Uterus (tissue), 4 donors: ENCODE measurements at places on chromosomes 4 and X. TPM values are rescaled to one million over a fixed set of nuclear protein-coding genes. Genes with fewer than 3 reads are reported as not detected.

LEF1 gene
- total RNA-seq = 49.7 TPM

DNA sequence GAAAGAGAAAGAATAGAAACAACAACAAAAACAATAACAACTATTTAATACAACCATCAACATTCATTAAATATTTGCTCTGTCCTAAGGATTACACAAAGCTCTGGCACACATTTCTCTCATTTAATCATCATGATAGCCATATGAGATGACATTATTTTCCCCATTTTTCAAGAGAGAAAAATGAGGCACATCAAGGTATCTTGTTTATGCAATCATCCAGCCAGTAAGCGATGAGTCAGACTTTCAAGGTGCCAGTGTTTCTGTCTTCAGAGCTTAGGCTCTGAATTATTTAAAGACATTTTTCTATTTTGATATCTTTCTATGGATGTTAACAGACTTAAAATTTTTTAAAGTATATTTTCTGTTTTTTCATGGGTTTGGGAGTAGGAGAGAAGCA, 541.8 kb upstream of the SMIM31 start:
- DNase-seq = no peak

SATL1 gene
- total RNA-seq = not detected

GLRB gene
- 1.0 TPM for total RNA-seq

- no peak for DNase-seq
These were observed 221.7 kb downstream of the APBB2 start for GRCh38 chr4:40992472-40993295.

- DNase-seq = no peak
These were observed 9.0 kb downstream of the ACOX3 start for GRCh38 chr4:8431553-8431952.

AADAT gene
- 28.4 TPM for total RNA-seq
